Esophagus muscularis mucosa (tissue), 4 donors: ENCODE measurements at places on chromosomes 11 and 22.

DNA sequence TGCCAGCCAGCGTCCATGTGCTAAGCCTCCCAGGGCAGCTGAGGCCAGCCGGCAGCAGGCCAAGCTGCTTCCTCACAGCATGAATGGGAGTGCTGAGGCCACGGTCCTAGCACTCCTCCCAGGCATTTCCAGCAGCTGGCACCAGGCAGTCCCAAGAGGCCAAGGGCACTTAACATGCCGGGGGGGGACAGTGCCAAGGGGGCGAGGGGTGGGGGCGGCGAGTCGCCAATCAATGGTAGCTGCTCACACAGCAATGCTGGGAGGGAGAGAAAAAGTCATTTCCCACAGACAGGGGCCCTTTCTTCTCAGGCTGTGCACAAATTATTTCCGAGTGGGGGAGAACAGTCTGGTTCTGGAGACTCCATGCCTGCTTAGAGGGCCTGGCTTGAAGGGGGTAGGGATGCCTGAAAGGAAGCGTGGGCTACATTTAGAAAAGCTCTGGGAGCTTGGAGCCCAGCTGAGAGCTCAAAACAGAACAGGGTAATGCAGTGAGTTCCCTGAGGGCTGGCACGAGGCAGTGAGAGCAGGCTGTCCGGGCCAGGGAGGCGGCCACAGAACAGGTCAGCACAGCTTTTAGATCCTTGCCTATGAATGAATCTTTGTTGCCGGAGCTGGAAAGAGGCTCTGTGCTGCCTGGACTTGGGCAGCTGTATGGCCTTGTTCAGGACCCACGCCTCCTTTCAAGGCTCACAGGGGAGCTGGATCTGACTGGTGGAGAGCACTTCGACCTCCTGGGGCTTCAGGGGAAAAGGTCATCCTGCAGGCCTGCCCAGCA lies 14.4 kb upstream of the TBC1D10A start:
- no peaks in the 10 kb centered on the region for H3K27me3 ChIP-seq
- peak overlapping the region; percentile 57 for H3K27ac ChIP-seq
- no peak overlapping the region for H3K4me3 ChIP-seq
- peaks cover 100% of the 10 kb centered on the region for H3K36me3 ChIP-seq
- no peak for DNase-seq

DNA sequence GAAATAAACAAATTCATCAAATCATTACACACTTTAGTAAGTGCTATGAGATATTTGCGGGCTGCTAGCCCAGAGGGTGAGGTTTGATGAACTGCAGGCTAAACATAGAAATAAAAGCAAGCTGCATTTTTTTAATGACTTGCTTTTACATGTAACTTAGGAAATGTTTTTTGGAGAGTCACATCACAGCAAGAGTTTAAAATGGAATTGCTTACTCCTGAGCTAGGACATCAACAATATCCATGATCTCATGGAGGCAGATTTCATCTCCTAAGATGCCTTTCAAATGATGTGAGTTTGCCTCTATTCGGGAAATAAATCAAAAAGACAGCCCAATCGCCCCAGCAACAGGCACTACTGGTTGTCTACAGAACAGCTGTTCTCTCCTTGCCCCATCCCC lies 73.4 kb upstream of the CD44 start:
- no peak overlapping the region for H3K4me3 ChIP-seq
- H3K27ac ChIP-seq, result peak overlapping the region; percentile 51
- H3K27me3 ChIP-seq, result no peaks in the 10 kb centered on the region
- peaks cover 19% of the 10 kb centered on the region for H3K4me1 ChIP-seq

DNA sequence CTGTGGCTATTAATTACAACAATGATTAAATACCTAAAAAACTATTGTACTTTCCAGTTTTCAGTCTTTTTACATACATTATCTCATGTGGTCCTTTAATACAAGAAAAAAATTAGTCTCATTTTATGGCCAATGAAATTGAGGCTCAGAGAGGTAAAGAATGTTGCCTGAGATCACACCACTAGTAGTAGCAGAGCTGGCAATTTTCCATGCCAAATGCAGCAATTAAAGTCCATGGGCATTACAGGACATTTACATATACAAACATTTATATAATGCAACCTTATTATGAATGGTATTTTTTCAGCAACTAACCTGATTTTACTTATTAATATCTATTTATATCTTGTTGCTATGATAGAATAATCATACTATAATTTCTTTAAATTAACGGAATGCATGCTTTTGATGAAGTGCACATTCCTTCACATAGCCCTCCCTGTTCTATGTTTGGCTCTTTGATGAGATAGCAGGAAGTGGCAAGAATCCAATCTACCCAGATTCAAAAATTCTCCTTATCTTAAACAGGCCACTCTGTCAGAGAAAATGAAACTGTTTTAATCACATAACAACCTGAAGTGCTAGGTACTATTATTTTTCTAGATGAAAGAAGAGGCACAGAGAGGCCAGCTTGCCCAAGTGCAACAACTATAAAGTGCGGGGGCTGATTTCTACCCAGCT lies 120.9 kb upstream of the LDLRAD3 start:
- H3K27me3 ChIP-seq, result no peaks in the 10 kb centered on the region
- no peaks in the 10 kb centered on the region for H3K36me3 ChIP-seq
- no peak for DNase-seq
- H3K27ac ChIP-seq, result no peak overlapping the region
- H3K4me3 ChIP-seq, result no peak overlapping the region
- H3K4me1 ChIP-seq, result peaks cover 12% of the 10 kb centered on the region

- H3K27me3 ChIP-seq, result no peaks in the 10 kb centered on the region
- no peak overlapping the region for H3K4me3 ChIP-seq
- no peaks in the 10 kb centered on the region for H3K36me3 ChIP-seq
- DNase-seq, result no peak
Measured at GRCh38 chr22:30447656-30448055, 22.1 kb downstream of the MTFP1 start.

GRCh38 chr11:63769042-63769713 lies 603 bp upstream of the ZFTA start:
- peak overlapping the region; percentile 99 for H3K4me3 ChIP-seq
- H3K27ac ChIP-seq, result peak overlapping the region; percentile 86
- no peaks in the 10 kb centered on the region for H3K27me3 ChIP-seq
- peaks cover 16% of the 10 kb centered on the region for H3K36me3 ChIP-seq
- no peak for DNase-seq
- peaks cover 45% of the 10 kb centered on the region for H3K4me1 ChIP-seq

DNA sequence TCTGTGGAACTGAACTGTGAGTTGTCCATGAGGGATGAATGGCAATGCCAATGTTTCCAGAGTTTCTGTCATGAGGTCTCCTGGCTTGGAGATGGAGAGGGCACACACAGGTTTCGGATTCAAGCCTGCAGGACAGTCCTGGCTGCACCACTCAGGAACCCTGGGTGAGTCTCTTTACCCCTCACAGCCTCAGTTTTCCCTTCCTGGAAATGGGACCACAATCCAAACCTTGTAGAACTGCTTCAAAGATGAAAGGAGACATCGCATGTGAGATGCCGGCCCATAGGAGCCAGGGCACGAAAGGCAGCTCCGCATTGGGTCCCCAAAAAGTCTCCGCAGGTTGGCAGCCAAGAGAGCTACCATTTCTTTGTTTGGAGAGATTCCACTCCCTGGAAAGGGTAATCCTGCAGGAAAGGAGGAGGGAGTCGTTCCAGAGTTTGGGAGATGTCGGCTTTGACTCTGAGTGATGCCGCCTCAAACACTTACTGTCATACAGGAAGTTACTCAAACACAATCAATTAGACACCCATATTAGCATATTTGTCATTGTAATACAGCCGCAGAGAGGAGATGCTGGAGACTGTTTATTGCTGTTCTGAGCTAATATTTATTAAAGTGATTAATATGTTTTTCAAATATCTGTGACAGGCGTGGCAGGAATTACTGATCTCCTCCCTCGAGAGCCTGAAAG lies 318.3 kb downstream of the MN1 start:
- H3K27ac ChIP-seq, result no peak overlapping the region
- H3K36me3 ChIP-seq, result no peaks in the 10 kb centered on the region
- H3K27me3 ChIP-seq, result peaks cover 12% of the 10 kb centered on the region
- H3K4me3 ChIP-seq, result no peak overlapping the region

DNA sequence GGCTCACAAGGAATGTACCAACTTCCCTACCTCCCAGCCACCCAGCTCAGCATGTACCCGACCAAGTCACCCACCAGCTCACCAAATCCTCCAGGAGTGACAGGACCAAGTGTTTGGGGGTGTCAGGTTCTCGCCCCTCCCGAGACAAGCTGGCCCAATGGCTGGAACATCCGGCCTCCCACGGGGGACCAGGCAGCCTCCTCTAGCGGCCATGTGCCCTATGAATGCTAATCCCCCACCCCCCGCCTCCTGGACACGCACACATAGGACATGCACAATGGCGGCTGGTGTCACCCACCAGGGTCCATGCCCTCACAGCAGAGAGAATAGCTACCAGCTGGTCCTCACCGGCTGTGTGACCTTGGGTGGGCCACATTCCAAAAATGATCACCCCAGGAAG lies 151.0 kb downstream of the MN1 start:
- H3K27ac ChIP-seq, result peak overlapping the region; percentile 59
- no peaks in the 10 kb centered on the region for H3K36me3 ChIP-seq
- DNase-seq, result no peak
- H3K4me1 ChIP-seq, result peaks cover 26% of the 10 kb centered on the region

DNA sequence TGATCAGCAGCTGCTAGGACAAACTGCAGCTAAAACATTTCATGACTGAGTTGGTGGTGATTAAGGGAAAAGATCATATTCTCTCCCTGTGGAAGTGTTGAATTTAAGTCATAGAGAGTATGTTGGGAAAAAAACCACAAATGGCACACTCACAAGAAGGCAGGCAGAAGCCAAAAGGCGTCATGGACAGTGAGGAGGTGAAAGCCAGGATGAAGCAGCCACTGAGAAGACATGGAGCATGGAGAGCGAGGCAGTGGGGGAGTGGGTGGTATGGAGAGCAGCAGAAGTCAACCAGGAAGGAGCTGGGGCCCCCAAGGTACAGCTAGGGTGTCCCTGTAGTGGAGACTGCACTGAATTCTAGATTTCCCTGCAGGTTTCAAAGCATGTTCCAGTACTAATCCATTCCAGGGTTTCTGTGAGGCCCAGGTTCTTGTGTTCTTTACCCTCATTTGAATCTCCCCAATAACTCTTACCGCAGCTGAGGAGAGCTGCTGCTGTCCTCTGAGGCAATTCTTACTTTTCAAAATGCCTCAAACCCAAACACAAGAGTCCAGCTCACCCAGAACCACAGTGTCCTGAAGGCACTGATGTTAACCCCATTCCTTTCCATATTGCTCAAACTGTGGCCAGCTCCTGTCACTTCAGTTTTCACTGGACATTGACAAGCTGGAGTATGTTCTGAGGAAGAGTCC lies 191.8 kb upstream of the E2F8 start:
- no peak overlapping the region for H3K27ac ChIP-seq
- no peaks in the 10 kb centered on the region for H3K4me1 ChIP-seq
- H3K27me3 ChIP-seq, result no peaks in the 10 kb centered on the region
- H3K36me3 ChIP-seq, result no peaks in the 10 kb centered on the region

DNA sequence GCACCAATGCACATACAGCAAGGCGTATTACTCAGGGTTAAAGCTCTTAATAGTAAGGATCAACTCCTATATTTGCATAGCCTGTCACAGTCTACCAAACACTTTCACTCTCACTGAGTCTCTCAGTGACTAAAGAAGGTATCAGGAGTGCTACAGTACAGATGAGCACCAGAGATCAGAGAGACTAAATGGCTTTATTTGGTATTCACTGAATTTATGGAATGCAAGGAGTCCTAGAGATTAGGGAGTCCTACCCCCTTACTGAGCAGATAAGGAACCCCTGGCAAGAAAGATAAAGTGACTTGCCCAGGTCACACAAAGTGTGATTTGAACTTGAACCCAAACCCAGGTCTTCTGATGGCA lies 396.4 kb upstream of the CCDC90B start:
- DNase-seq, result no peak
- no peaks in the 10 kb centered on the region for H3K4me1 ChIP-seq
- H3K4me3 ChIP-seq, result no peak overlapping the region
- no peaks in the 10 kb centered on the region for H3K36me3 ChIP-seq

GRCh38 chr11:69569306-69570200 lies 71.4 kb upstream of the CCND1 start:
- H3K27me3 ChIP-seq, result no peaks in the 10 kb centered on the region
- H3K4me3 ChIP-seq, result no peak overlapping the region
- H3K4me1 ChIP-seq, result no peaks in the 10 kb centered on the region

DNA sequence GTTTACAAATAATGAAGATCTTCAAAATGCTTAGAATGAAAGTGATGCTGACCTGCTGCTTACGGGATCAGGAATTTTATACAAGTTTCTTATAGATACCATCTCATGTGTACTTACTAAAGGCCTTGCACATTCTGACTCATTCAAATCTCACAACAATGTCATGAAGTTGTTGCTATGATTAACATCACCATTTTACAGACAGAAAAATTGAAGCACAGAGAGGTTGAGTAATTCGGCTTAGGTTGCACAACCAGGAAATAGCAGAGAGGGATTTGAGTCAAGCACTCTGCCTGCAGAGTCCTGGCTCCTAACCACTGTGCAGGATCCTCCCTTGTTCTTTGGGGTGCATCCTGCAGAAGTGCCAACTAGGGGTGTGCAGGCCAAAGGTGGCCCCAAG lies 471.9 kb downstream of the MIAT start:
- no peaks in the 10 kb centered on the region for H3K27me3 ChIP-seq
- H3K36me3 ChIP-seq, result no peaks in the 10 kb centered on the region
- DNase-seq, result no peak
- H3K27ac ChIP-seq, result no peak overlapping the region
- H3K4me1 ChIP-seq, result peaks cover 4% of the 10 kb centered on the region

- no peaks in the 10 kb centered on the region for H3K36me3 ChIP-seq
- no peak overlapping the region for H3K4me3 ChIP-seq
- no peak for DNase-seq
- peaks cover 5% of the 10 kb centered on the region for H3K4me1 ChIP-seq
Measured at GRCh38 chr22:44718418-44718817, 16.4 kb downstream of the PRR5 start.

- peaks cover 70% of the 10 kb centered on the region for H3K4me1 ChIP-seq
- H3K27ac ChIP-seq, result peak overlapping the region; percentile 96
- no peak for DNase-seq
- H3K36me3 ChIP-seq, result peaks cover 43% of the 10 kb centered on the region
- no peaks in the 10 kb centered on the region for H3K27me3 ChIP-seq
Measured at GRCh38 chr22:37753746-37754145, 54.0 kb upstream of the GCAT start.

DNA sequence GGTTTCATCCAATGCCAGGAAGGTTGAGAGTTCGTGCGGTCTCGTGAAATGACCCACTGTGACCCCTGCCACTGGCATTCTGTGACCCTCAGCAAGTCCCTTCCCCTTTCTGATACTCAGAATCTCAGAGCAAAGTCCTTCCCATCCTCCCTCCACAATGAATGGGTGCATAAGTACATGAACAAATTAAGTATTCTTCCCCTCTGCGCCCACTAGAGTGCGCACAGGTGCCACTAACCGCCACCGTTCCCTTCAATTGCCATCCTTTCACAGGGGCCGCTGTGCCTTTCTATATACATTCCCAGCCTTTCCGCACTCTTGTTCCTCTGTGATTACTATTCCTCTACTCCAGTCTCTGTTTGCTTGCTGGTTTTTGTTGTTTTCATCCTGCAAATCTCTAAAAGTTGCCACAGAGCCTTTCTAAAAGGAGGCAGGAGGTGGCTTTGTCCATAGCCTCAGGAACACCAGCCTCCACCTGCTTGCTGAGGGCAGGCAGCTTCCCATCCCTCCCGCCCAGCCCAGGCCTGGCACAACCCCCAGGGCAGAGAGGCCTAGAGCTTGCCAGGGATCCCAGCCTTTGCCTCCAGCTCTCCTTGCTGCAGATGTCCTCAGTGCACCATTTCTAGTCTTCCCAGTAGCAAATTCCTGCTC lies 6.7 kb upstream of the AP1B1 start:
- DNase-seq, result no peak
- no peaks in the 10 kb centered on the region for H3K27me3 ChIP-seq
- H3K36me3 ChIP-seq, result no peaks in the 10 kb centered on the region

- no peaks in the 10 kb centered on the region for H3K27me3 ChIP-seq
- H3K36me3 ChIP-seq, result peaks cover 30% of the 10 kb centered on the region
- H3K4me1 ChIP-seq, result peaks cover 36% of the 10 kb centered on the region
- DNase-seq, result peak; percentile 98
Measured at GRCh38 chr11:44911029-44911814, 39.5 kb downstream of the TP53I11 start.
